Suppressor macrophage (primary cell): ENCODE measurements at places on chromosomes 16 and 17.

DNA sequence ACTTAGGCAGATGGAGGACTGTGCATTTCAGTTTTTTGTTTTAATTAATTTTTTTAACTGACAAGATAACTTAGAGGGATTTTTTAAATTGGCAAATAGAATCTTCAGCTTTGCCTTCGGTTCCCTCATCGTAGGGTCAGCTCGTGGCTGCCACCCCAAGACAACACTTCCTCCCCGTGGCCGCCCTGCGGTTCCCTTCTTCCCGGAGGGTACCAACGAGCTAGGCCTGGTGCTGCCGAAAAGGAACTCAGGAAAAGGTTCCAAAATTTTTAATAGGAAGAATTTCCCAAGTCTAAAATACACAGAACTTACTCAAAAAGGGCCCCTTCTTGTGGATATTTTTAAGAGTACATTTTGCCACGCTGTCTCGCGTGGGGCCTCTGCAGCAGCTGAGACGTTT, 210.4 kb upstream of the CHMP6 start:
- DNase-seq: peak; percentile 73

GRCh38 chr16:22728167-22728836, 85.7 kb upstream of the HS3ST2 start:
- no peak for DNase-seq

DNA sequence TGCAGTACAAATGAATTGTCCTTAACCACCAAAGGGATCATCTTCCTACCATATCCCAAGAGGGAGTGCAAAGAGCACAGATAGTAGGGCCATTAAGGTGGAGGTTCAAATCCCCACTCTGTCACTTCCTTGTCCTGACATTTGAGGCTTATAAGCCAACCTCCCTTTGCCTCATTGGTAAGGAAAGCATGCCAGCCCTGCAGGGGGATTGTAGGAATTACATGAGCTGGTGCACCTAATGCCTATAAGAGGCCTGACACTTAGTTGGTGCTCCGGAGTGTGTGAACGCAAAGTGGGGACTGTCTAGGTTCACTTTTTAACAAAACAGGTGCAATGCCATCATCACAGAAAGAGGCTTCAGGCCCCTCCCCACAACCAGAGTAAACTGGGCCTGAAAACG, 374.4 kb downstream of the SNX29 start:
- DNase-seq: no peak

GRCh38 chr16:84532291-84532724, 27.8 kb upstream of the MEAK7 start:
- DNase-seq: peak; percentile 84

GRCh38 chr17:65559804-65560627, 1.4 kb downstream of the AXIN2 start:
- DNase-seq: no peak

GRCh38 chr17:60356940-60357339, 35.0 kb downstream of the USP32 start:
- no peak for DNase-seq

DNA sequence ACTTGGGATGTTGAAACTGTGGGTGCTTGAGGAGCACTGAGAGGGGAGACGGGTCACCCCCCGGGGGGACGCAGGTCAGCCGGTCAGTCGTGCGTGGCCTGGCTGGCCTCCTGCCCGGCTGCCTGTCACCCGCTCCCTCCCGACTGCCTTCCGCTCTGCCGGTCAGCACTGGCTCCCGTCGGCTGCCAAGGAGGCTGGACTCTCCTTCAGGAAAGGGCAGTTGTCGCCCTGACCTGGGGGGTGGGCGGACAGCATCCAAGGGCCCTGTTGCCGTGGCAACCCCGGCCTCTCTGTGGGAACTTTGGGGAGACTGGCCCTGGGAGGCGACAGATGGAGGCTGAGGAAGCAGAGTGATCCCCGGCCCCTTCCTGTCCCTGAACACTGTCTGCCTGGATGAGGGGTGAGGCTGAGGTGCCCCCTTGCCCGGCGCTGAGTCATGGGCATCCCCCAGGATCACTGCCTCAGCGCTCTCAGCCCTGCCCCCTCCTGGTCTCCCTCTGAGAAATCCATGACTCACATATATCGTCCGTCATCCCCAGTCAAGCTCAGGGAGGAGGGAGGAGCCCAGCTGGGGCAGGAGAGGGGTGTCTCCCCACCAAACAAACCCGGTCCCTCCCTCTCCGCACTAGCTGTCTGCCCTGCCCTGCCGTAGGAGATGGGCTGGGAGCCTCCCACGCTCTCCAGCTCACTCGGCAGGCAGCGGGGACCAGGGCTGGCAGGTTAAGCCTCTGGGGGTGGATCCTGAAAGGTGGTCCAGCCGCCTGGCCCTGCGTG, at the start of gene ADGRG1:
Gene ADGRG1 (plus strand): TSS at position 623 of the 774 bp plus-strand sequence. CDS start 21,658 bp downstream, outside the sequence.
- DNase-seq: peak; percentile 15

DNA sequence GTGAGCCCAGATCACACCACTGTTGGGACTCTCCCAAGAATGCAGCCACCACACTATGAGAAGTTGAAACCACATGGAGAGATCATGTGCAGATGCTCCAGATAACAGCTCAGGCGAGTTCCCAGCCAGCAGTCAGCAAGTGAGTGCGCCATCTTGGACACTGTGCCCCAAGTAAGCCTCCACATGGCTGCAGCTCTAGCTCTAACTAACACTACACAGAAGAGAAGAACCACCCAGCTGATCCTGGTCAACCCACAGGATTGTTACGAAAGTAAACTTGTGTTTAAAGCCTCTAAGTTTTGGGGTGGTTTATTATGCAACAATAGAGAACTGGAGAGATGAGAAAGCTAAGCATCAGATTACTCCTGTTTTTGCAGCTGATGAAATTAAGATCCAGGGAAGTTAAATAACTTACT, 25.8 kb downstream of the SLC38A7 start:
- DNase-seq: peak; percentile 51

GRCh38 chr17:44905006-44906000, 6.1 kb upstream of the EFTUD2 start:
- no peak for DNase-seq

DNA sequence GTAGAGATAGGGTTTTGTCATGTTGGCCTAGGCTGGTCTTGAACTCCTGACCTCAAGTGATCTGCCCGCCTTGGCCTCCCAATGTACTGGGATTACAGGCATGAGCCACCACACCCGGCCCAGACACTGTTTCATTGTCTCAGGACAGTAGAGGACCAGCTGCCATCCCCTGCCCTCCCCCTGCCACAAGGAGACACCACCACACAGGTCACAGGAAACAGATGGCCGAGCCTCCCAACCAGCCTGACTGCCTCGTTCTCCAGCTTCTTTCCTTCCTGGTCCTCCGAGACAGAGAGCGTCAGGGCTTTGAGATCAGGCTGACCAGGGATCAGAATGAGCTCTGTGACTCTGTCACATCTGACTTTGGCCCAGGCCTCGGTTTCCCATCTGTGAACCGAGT, 20.8 kb upstream of the RNPS1 start:
- DNase-seq: no peak

- no peak for DNase-seq
Measured at GRCh38 chr17:44601973-44602372, 44.7 kb downstream of the FZD2 start.

GRCh38 chr16:17098685-17099084, 372.1 kb downstream of the XYLT1 start:
- DNase-seq: no peak

DNA sequence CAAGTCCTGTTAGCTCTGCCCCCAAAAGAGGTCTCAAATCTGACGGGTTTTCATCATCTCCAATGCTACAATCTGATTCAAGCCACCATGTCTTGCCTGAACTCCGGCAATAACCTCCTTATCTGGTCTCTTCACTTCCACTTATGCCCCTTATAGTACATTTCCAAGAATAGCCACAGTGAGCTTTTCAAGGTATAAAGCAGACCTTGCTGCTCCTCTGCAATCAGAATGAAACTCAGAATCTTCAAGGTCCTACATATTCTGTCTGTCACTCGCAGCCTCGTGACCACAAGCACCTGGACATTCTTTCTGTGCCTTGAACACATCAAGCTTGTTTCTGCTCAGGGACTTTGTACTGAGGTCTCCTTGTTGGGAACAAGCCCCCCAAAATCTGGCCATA, 84.7 kb downstream of the YPEL2 start:
- DNase-seq: no peak

DNA sequence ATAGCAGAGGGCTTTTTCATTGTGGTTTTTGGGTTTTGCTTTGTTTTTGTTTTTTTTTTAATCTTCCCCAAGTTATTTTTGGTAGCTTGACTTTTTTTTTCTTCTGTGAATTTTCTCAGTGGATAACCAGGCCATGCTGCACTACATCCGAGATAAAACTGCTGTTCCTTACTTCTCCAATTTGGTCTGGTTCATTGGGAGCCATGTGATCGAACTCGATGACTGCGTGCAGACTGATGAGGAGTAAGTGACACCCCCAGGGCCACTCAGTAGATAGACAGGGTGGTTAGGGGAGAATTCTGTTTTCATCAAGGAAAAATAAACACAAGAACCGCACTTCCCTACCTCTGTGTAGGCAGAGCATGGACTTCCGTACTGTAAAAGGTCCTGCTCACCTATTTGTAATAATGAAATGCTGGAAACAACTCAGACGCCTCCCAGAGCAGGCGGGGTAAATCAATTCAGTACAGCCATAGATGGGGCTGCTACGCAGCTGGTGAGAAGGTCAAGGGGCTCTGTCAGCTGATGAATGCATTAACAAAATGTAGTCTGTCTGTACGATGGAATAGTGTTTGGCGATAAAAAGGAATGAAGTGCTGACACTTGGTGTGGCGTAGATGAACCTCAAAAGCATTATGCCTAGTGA, 28.6 kb downstream of the CLEC16A start:
- no peak for DNase-seq

DNA sequence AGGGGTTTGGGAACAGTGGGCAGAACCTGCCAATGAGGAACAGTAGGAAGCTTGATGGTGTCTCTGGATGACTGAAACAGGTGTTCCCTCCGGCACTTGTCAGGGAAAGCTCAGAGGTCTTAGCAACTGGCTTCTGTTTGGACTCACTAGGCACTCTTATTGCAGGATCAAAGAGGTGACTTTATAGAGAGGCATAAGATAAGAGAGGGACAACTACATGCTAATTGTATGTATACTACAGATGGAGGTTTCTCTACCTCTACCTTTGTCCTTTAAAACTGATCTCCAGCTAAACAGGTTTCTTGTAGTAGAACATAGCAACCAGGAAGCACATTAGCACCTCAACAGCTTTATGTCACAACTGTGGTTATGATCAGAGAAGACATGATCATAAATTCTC, 7.6 kb downstream of the CNTD1 start:
- no peak for DNase-seq

DNA sequence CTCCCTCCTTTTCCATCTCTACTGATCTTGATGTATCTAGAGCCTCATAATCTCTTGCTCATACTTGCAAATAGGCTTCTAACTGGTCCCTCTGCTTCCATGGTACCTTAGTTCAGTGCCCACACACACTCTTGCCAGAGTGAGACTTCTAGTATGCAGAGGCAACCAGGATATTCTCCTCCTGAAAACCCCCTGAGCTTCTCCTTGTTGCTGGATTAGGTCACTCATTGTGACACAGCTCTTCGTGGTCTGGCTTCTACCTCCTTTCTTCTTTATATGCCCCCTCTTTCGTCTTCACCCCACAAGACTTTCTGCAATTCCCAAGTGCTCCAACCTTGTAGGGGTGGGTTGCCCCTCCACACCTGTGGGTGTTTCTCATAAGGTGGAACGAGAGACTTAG, 2.5 kb upstream of the FAM20A start:
- DNase-seq: peak; percentile 54

DNA sequence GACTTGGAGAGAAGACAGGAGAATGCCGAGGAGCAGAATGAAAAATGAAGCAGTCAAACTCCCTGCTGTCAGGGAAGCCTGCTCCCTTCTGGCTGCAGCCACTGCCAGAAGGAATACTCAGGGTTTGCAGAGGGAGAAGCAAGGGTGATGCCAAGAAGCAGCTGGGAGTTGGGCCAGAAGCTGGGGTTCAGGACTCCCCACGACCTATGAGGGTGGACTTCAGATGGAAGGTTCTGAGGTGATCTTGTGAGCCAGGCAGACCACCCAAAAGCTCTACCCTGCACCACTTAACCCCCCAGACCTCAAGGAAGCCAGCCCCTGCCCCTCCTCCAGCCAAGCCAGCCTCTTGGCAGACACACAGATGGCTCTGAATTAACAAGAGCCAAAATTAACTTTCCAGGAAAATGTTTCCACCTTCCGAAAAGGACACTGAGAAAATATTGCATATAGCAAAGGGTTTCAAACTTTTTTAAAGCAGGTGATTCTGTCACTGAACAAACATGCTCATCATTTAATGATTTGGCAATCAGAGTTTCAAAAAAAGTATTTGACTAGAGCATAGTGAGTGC, 126.0 kb upstream of the ERCC4 start:
- DNase-seq: no peak

DNA sequence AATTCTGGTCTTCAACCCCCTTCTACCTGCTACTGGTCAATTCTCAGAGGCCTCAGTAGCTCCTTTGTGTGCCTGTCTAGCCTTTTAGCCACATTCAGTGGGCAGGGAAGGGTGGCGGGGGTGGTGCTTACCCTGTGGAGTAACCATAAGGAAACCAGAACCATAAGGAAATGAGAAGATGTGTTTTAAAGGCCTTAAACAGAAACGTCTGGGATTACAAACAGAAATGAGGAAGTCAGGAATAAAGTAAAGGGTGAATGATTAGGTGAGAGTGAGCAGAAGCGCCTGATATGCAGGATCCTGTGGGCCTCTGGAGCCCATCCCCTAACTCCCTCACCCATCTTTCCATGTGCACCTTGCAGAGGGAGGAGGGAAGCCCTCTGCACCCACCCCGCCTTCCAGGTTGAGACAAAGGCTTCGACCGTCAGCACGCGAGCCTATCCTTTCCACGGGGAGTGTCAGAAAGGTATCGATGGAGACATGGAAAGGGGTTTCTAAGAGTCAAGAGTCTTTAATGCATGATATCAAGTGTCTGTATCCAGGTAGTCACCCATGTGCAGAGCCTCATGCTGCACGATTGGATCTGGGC, 20.4 kb downstream of the KIAA0513 start:
- DNase-seq: peak; percentile 58

DNA sequence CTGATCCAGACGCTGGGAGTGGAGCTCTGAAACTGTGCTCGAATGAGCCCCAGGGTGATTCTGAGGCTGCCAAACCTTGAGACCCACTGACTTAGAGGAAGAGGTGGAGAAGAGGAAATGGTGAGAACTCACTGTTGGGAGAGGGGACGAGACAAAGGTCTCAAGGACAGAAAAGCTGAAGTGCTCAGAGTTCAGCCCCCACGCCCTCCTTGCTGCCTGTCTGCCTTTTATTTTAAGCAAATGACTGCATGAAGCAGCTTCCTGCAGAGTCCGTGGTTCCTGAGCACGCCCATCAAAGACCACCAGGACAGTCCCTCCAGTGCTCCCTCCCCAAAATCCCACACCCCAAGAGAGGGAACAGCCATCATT, 20.4 kb downstream of the COTL1 start:
- peak; percentile 80 for DNase-seq

DNA sequence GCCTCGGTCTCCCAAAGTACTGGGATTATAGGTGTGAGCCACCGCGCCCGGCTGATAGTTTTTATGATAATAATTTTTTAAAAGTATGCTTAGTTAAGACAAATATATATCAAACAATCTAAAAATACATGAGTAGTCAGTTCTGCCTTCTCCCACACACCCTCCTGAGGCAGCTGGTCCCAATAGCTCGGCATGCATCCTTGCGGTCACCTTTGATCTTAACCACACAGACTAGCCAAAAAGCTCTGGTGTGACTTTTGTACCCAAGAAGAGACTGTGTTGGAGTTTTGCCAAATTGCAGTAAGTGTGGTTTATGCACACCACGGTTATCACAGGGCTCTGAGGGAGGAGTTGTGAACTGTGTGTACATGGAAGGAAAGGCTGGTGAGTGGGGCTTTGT, 25.6 kb downstream of the ATP6V0A1 start:
- no peak for DNase-seq
